ENCODE measurements at places on chromosomes 16 and 17.

GRCh38 chr17:52030052-52030451 is 128.5 kb downstream of the CA10 start:
- DNase-seq, result no peak

- peak; percentile 59 for DNase-seq
Measured at GRCh38 chr17:7929158-7930023, at the start of gene KCNAB3. Gene KCNAB3, minus strand, starts transcription at chr17:7929856. Its CDS starts 421 bp downstream, at chr17:7929435.

GRCh38 chr16:102060-102855 is 24.2 kb downstream of the MPG start:
- DNase-seq, result no peak

GRCh38 chr16:55390630-55391237 is 66.7 kb downstream of the IRX6 start:
- DNase-seq, result no peak

DNA sequence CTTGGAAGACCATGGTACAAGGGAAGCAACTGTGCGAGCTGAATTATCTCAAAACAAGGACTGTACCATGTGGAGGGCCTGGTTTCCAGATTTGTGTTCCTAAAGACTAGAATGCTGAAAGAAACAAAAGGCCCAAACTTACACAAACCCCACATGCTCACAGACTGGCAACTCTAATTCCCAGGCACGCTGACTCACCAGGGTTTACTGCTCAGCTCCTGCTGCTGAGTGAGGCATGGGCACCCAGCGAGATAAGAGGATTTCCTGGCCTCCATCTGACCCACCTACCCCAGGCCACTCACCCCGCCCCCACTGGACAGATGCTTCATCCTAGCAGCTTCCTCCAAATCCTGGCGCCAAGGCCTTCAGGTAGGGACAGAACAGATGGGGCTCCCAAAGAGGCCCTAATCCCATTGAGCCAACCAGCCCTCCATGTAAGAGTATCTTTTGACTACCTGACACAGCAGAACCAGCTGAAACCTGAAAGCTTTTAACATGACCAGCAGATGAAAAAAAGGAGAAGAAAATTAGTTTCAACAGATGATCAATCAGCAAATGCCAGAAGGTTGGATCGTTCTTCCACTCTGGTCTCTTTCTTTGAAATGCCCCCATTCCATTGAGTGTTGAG is 33.9 kb downstream of the DCUN1D3 start:
- DNase-seq, result peak; percentile 32
